B cell (primary cell): ENCODE measurements at places on chromosomes 2 and 18. TPM values are rescaled to one million over a fixed set of nuclear protein-coding genes. Genes with fewer than 3 reads are reported as not detected.

Gene USP40
- total RNA-seq, result 37.0 and 42.6 TPM in 2 replicates

Gene PSD4
- 203 and 217 TPM in 2 replicates for total RNA-seq

Gene KIAA1328
- total RNA-seq, result 22.1 and 24.3 TPM in 2 replicates

Gene BCL2
- total RNA-seq, result 141 and 144 TPM in 2 replicates

Gene ADCYAP1
- not detected in 2 replicates for total RNA-seq

Gene POTEC
- not detected in 2 replicates for total RNA-seq

Gene CNGA3
- not detected in 2 replicates for total RNA-seq

Gene PSTPIP2
- total RNA-seq, result 0.76 and 1.00 TPM in 2 replicates

Gene IL37
- 0.79 TPM in 1 of 2 replicates, not detected in the other for total RNA-seq

Gene CAPN14
- total RNA-seq, result 6.0 and 7.8 TPM in 2 replicates

Gene GALM
- total RNA-seq, result 5.1 and 5.8 TPM in 2 replicates
